HT1080 (cell line): ENCODE measurements at places on chromosomes 2 and 18. TPM values are rescaled to one million over a fixed set of nuclear protein-coding genes. Genes with fewer than 3 reads are reported as not detected.
A peak's percentile ranks its signal among the peaks of the same experiment; 100 is the strongest.

GRCh38 chr18:40450751-40451150, 1504.3 kb upstream of the PIK3C3 start:
- no peak for DNase-seq

- DNase-seq: peak; percentile 58
These were observed 664.8 kb downstream of the DCC start for GRCh38 chr18:53004798-53005197.

- DNase-seq: no peak
These were observed 156.9 kb downstream of the SETBP1 start for GRCh38 chr18:44837482-44838180.

DNA sequence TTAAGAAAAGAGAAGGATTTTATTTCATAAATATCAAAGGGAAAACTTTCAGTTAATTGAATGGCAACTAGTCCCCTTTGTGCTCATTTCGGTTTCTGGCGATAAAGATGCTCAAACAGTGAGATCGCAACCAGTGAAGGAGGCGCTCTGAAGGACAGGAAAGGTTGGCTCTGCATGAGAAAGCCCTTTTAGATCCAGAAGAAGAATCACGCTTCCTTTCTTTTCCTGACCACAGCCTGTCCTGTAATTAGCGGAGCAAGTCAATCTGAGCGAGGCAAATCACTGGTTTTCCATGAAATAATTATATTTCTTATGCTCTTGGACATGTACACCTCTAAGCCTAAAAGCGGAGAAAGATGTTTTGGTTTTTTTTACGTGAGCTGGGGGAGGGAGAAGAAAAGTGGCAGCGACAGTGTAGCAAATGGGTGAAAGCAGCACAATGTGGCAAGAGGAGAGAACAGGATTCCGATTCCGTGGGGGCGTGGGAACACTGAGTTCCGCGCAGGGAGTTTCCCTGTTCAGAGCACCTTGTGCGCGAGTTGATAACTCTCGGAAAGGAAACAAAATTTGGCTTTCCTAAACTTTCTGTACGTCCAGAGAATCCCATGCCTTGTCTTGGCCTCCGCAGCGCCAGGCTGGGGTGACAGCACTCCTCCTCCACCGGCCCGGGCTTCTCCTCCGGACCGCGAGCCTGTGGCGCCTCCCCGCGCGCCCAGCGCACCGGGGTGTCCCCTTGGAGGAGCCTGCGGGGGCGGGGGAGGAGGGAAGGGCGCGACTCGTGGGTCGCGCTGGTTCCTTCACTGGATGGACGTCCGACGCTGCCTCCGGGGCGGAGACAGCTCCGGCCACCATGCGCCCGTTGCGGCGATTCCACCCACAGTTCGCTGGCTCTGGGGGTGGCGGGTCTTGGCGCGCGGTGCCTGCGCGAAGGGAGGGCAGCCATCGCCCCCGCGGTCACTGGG, 620 bp upstream of the SLC9A2 start:
- DNase-seq: no peak

GRCh38 chr2:174764280-174765255, at the start of gene CHRNA1:
Gene CHRNA1 (minus strand): TSS chr2:174764472. CDS start chr2:174764394, 78 bp downstream.
- DNase-seq: peak; percentile 45

- no peak for DNase-seq
These were observed 160.9 kb downstream of the BAZ2B start for GRCh38 chr2:159455330-159455918.

- no peak for DNase-seq
These were observed 72.4 kb downstream of the TGOLN2 start for GRCh38 chr2:85255456-85255812.

- no peak for DNase-seq
These were observed 26.8 kb downstream of the ANKMY1 start for GRCh38 chr2:240531038-240531437.

GRCh38 chr2:46917628-46918027, 2.0 kb upstream of the MCFD2 start:
- DNase-seq: no peak

DNA sequence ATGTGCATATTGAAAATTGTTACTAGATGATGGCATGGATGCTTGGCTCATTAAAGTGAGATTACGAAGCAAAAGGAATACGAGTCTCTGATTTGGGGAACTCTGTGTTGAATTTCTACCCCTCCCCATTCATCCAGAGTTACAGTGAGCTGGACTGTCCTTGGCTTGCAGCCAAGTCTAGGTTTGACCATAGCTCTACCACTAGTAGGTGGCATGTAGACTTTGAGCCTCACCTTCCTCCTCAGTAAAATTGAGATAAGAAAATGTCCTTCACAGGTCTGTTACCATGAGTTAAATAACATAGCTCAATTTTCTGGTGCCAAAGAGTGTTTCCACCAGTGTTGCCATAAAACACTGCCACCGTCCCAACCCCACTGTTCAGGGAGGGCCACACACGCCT, 727.6 kb upstream of the ID2 start:
- DNase-seq: no peak

GRCh38 chr2:118046634-118047210, 32.9 kb upstream of the CCDC93 start:
- DNase-seq: peak; percentile 25

- no peak for DNase-seq
These were observed 1068.4 kb downstream of the LRP1B start for GRCh38 chr2:141062443-141062842.

DNA sequence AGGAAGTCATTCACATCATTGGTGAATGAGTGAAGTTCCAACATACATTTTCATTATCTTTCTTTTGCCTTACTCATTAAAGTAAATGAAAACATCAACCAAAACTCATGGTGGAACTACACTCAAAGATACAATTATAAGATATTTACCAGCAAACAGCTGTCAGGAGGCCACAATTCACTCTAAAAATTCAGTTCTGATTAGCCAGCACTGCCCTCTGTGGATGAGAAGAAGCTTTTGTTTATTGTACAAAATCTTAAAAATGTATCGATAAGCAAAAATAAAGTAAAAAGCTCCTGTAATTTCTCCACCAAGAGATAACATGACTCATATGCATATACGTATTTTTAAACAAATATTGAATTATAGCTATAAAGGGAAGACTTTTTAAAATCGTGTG, 73.5 kb upstream of the RAPGEF4 start:
- no peak for DNase-seq

GRCh38 chr2:159164457-159164911, 122.0 kb downstream of the WDSUB1 start:
- DNase-seq: no peak

DNA sequence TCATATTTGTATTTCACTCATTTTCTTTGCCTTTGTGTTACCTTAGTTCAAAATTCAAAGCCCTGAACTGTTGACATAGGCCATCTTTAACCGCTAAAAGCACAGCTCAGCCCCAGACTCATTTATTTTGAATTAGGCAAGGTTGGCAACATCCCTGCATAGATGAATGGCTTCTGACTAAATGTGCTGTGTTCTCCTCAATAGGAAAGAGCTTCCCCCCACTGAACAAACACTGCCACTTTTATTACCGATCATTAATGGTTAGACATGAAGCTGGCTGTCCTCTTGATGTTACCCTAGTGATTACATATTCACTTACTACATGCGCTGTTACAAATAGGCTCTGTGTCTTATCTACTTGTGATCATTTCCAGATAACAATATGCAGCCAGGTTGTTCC, 170.7 kb downstream of the ADCYAP1 start:
- DNase-seq: no peak

The OSBPL6 gene
- 8.7 and 18.3 TPM in 2 replicates for total RNA-seq

The TMEM178A gene
- not detected in 2 replicates for total RNA-seq

The VIT gene
- not detected in 2 replicates for total RNA-seq

The TGFA gene
- 25.8 and 28.2 TPM in 2 replicates for total RNA-seq

The SMYD1 gene
- not detected in 2 replicates for total RNA-seq

The SP140 gene
- total RNA-seq: 6.9 and 9.3 TPM in 2 replicates

The CLK1 gene
- total RNA-seq: 39.3 and 46.1 TPM in 2 replicates

The NT5DC4 gene
- not detected in 2 replicates for total RNA-seq

The COLEC12 gene
- total RNA-seq: not detected in 2 replicates

The GNLY gene
- total RNA-seq: not detected in 2 replicates

The CNDP1 gene
- total RNA-seq: 0.23 TPM in 1 of 2 replicates, not detected in the other
